Colonic mucosa (tissue), 4 donors: ENCODE measurements at places on chromosomes 4 and X.

- DNase-seq, result no peak
These were observed 103.8 kb downstream of the DDX53 start for GRCh38 chrX:23103546-23103945.

GRCh38 chr4:30769093-30769492 is 48.9 kb downstream of the PCDH7 start:
- DNase-seq, result no peak

- DNase-seq, result no peak
These were observed 10.2 kb upstream of the RENBP start for GRCh38 chrX:153954558-153955227.

DNA sequence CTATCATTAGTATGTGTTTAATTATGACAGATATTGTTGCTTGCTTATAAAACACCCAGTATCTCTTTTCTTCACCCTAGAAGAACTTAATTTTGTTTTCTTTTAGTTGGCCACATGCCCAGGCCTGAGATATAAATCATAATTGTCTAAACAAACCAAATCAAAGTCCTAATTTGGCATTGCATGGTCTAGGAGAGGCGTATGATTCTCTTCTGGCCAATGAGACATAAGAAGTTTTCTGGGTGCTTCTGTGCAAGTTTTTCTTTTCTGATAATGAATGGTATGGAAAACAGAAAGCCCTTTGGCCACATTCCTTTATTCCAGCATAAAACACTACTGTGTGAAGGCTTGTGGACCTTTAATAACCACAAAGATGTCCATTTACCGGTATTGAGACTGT is 192.9 kb upstream of the CTSO start:
- no peak for DNase-seq

- DNase-seq, result no peak
These were observed 96.1 kb downstream of the PHKA2 start for GRCh38 chrX:18887825-18888212.

- DNase-seq, result no peak
These were observed 65.7 kb upstream of the STX18 start for GRCh38 chr4:4607336-4608213.

- DNase-seq, result no peak
These were observed 13.9 kb upstream of the BMPR1B start for GRCh38 chr4:94743838-94744237.
